Mesothelial cell of epicardium (in vitro differentiated cells): ENCODE measurements at places on chromosomes 2 and 18. TPM values are rescaled to one million over a fixed set of nuclear protein-coding genes. Genes with fewer than 3 reads are reported as not detected.

The FER1L5 gene
- 0.91 to 1.4 TPM (median 1.1 TPM) in 3 replicates for total RNA-seq

The COL6A3 gene
- 544 to 655 TPM (median 645 TPM) in 3 replicates for total RNA-seq

The KCMF1 gene
- total RNA-seq = 62.2 to 63.9 TPM (median 63.5 TPM) in 3 replicates

The DTNA gene
- 8.4 to 10.9 TPM (median 10.1 TPM) in 3 replicates for total RNA-seq

The CNRIP1 gene
- 4.9 to 5.6 TPM (median 5.2 TPM) in 3 replicates for total RNA-seq

The SP140 gene
- 0.34 to 0.75 TPM (median 0.54 TPM) in 3 replicates for total RNA-seq

The RSAD2 gene
- total RNA-seq = 3.7 to 4.4 TPM (median 4.3 TPM) in 3 replicates

The STPG4 gene
- total RNA-seq = 0.27 to 0.52 TPM in 2 of 3 replicates, not detected in the other

The HAT1 gene
- total RNA-seq = 31.4 to 33.8 TPM (median 33.4 TPM) in 3 replicates

The PRSS56 gene
- 0.09 TPM in 1 of 3 replicates, not detected in the others for total RNA-seq

The CPO gene
- total RNA-seq = 0.18 TPM in 1 of 3 replicates, not detected in the others

The NR4A2 gene
- total RNA-seq = 1.6 to 2.1 TPM (median 1.7 TPM) in 3 replicates

The EPHA4 gene
- total RNA-seq = 20.5 to 20.9 TPM (median 20.6 TPM) in 3 replicates

The POLR1B gene
- total RNA-seq = 28.0 to 36.5 TPM (median 28.3 TPM) in 3 replicates

The RBBP8 gene
- 29.4 to 31.6 TPM (median 29.8 TPM) in 3 replicates for total RNA-seq

The GAREM2 gene
- 25.0 to 27.5 TPM (median 26.4 TPM) in 3 replicates for total RNA-seq

The KIAA2012 gene
- total RNA-seq = 0.24 to 0.45 TPM (median 0.25 TPM) in 3 replicates

The ADNP2 gene
- total RNA-seq = 32.2 to 33.9 TPM (median 33.1 TPM) in 3 replicates

The ZNF385B gene
- total RNA-seq = 0.11 to 0.20 TPM in 2 of 3 replicates, not detected in the other

The IL1F10 gene
- not detected in 3 replicates for total RNA-seq
